HL-60 (cell line): ENCODE measurements at places on chromosomes 5 and 9.

DNA sequence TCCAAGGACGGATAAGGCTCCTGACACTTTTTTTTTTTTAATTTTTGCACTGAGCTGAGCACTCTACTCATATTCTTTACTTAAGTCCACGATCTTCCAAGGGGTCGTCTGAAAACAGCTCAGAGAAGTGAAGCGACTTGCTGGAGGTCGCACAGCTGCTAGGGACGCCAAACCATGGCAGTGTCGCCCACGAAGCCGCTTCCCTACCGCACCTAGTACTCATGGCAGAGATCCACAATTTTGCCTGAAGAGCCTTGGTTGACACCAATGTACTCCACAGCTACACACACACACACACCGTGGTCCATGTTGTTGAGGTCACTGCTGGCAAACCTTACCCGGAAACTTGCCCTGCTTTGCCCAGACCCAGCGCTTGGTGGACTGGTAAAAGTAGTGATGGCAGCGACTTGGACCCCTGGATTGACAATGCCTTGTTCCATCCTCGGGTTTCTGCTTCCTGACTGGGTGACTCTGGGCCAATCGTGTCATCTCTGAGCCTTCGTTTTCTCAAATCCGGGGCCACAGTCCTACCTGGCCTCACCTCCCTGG lies 521 bp upstream of the SLIT3 start:
- DNase-seq: no peak

GRCh38 chr5:107651325-107651724 lies 19.4 kb downstream of the EFNA5 start:
- DNase-seq: no peak

DNA sequence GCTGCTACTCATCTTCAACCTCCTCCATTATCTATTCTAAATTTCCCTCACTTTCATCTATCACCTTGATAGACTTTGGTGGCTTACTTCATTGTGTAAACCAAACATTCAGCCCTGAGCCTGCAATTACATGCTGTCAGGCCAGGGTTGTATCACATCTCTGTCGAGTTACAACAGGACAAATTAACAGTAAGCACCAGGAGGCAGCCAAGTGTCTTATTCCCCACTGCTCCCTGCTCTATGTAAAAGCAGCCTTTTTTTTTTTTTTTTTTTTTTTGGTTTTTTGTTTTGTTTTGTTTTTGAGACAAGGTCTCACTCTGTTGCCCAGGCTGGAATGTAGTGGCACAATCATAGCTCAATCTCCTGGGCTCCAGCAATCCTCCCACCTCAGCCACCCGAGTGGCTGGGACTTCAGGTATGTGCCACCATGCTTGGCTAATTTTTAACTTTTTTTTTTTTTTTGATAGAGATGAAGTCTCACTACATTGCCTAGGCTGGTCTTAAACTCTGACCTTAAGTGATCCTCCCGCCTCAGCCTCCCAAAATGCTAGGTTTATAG lies 15.2 kb upstream of the ZCCHC9 start:
- no peak for DNase-seq

DNA sequence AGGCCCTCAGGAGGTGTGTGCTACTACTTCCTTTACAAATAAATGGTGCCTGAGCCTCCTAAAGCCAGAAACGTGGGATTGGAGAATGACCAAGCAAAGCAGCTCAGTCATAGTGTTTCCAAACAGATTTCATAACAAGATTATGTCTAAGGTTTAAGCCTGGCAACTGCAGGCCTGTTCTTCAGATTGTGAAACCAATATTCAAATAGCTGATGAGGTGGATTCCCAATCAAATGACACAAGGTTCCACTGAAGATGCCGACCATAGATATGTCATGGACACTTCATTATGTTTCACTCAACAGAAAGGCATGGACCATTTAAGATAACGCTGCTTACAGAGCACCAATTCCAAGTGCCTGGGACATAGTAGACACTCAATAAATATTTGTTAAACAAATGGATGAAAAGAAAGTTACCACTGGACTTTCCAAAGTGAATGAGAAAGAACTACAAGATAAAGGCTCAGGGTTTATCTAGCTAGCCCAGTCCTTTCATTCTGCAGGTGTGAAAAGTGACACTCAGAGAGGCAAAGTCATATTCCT lies 189.5 kb downstream of the ACTL7B start:
- no peak for DNase-seq
